Right renal cortex interstitium (tissue), 3 donors: ENCODE measurements at places on chromosomes 5 and 9.

DNA sequence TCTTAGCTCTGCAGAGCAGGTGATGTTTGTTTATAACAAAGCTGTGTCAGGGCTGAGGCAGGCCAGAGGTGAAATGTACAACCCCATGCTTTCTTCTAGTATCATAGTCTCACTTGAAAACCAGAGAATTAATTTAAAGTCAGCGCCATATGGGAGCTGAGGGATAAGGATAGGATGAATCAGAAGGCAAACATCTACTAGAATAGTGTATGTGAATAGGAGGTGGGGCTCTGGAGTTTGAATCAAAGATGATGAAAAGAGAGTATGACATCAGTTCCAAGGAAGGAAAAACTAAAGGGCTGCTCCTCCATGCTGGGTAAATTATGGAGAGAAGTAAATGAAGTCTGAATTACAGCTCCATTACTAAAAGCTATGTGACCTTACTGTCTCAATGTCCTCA lies 441.5 kb downstream of the RASEF start:
- no peak for DNase-seq

- DNase-seq, result no peak
These were observed 64.0 kb downstream of the SFXN1 start for GRCh38 chr5:175542232-175542965.

DNA sequence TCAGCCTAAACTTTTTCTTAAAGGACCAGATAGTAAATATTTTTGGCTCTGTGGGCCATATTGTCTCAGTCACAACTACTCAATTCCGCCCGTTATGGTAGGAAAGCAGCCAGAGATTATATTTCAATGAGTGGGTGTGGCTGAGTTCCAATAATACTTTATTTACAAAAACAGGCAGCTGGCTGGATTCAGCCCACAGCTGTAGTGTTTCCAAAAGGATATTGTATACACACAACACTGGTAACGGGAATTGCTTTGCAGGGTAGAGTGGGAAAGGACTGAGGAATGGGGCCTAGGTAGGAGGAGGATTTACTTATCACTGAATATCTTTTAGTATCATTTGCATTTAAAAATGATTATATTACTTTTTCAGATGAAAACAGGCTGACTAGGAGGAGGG lies 21.0 kb downstream of the GCNT4 start:
- no peak for DNase-seq

DNA sequence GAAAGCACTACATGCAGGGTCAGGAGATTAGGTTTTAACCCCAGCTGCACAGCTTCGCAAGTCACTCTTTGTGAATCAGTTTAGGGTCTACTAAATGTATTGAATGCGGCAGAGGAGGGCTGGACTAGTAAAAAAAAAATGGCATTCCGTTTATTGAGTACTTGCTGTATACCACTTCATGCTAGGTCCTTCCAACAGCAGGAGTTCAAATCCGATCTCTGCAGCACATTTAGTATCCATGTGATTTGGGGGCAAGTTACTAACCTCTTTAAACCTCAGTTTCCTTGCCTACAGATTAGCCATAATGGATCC lies 204.4 kb downstream of the SNCAIP start:
- DNase-seq, result no peak

- DNase-seq, result no peak
These were observed 15.3 kb downstream of the DENND1A start for GRCh38 chr9:123914517-123915196.

DNA sequence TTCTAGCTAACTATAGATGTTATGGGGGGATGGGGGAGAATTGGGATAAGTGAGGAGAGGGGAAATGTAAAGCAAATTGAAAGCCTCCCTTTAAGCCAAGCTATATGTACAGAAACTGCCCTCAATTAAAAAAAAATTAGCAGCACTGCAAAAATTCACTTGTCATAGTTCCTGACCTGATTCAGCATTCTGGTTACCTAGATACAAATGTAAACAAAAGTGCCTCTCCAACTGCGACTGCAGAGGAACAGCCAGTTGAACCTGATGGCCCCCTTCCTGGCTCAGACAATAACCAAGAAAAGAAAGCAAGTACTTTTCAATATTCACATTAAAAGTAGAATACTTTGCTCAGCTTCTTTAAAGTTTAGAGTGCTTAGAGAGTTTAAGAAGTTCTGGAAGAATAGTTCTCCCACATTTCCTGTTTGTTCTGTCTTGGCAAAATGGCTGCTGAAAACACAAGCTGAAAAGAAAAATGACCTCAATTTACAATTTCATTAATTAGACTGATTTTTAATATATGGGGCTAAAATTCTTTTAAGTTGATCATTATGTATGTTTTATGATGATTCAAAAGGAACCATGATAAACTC lies 1.5 kb downstream of the FAM81B start:
- peak; percentile 29 for DNase-seq

- no peak for DNase-seq
These were observed 13.2 kb downstream of the ZFAND5 start for GRCh38 chr9:72351538-72352453.
